ENCODE measurements at places on chromosomes 2 and 18. TPM values are rescaled to one million over a fixed set of nuclear protein-coding genes. Genes with fewer than 3 reads are reported as not detected.

TBR1 gene
- polyA plus RNA-seq, result not detected

WDR7 gene
- polyA plus RNA-seq, result 10.3 TPM

GPD2 gene
- 9.1 TPM for polyA plus RNA-seq

PSD4 gene
- 1.9 TPM for polyA plus RNA-seq

XDH gene
- polyA plus RNA-seq, result 5.5 TPM

ADRA2B gene
- 3.5 TPM for polyA plus RNA-seq

DOCK10 gene
- polyA plus RNA-seq, result 20.1 TPM

PLGLB1 gene
- polyA plus RNA-seq, result 0.88 TPM

ALLC gene
- not detected for polyA plus RNA-seq

GRCh38 chr2:85712849-85713612 is 18.9 kb downstream of the GNLY start:
- DNase-seq, result no peak
- no peak overlapping the region for H3K27ac ChIP-seq
- peaks cover 26% of the 10 kb centered on the region for H3K4me1 ChIP-seq
- H3K27me3 ChIP-seq, result peaks cover 14% of the 10 kb centered on the region
- no peak overlapping the region for H3K4me3 ChIP-seq

DNA sequence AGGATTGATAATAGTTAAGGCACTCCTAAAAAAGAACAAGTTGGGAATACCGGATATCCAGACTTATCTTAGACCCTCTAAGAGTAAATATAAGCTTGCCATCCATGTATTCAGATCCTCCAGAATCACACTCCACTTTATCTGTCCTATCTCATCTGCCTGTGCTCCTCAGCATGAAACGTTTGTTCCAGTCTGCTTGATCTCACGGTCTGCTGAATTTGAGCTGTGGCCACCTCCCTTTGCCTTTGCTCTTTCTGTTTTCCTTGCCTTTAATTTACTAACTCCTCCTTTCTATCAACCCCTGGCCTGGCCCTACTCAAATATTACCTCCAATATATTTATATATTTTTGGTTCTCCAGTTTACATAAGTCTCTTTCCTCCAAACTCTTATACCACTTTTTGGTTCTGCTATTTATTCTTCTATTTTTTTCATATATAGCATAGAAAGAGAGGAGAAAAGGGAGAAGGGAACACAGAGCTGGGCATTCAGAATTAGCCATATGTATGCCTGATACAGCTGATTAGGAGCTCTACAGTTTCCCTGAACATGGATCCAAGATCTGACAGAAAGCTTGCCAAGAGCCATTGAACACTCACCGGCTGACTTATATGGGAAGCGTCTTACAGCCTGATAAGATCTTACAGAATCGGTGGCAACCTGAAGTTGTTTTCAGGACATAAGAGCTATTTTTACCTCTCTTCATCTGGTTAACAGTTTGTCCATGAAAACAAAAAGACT is 21.8 kb upstream of the DNAJC27 start:
- H3K36me3 ChIP-seq, result no peaks in the 10 kb centered on the region
- no peak overlapping the region for H3K4me3 ChIP-seq
- H3K4me1 ChIP-seq, result no peaks in the 10 kb centered on the region

DNA sequence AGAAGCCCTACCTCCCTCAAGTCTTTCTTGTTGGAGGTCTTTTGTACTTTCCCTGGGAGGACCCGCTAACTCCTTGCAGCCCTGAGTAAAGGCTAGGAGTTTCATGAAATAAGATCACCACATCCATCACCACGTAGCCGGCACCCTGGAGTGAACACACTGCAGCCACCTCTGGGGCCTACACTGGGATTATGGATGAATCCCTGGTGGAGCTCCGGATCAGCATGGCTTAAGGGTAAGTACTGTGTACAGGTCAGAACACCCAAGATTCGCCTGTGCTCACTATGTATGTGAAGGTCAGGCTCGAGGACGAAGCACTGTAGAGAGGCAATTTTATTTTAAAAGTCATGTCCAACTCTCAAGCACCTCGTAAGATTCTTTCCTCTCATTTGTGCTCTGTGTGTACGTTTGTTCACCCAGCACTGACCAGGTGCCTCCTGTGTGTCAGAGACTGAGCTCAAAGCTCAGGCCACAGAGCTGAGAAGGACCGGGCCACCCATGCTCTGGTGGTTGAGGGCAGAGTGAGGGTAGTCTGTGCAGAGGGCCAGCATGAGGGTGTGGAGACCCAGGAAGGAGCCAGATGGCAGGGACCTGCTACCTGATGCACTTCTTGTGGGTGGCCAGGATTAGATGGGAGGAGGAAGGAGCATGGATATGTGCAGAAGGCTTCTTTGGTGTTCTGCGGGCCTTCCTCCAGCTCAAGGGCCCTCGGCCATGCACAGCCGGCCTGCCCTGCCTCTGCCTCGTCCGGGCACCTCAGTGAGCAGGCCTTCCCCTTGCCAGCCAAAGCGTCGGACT is 66.7 kb upstream of the TFCP2L1 start:
- DNase-seq, result no peak
- no peaks in the 10 kb centered on the region for H3K27me3 ChIP-seq
- no peaks in the 10 kb centered on the region for H3K4me1 ChIP-seq
- H3K27ac ChIP-seq, result no peak overlapping the region

- H3K4me3 ChIP-seq, result peak overlapping the region; percentile 90
- peak overlapping the region; percentile 94 for H3K27ac ChIP-seq
- H3K36me3 ChIP-seq, result peaks cover 7% of the 10 kb centered on the region
- peak; percentile 96 for DNase-seq
- no peaks in the 10 kb centered on the region for H3K27me3 ChIP-seq
Measured at GRCh38 chr18:67515942-67516538, 480 bp downstream of the DSEL start.

GRCh38 chr2:64787019-64787365 is 133.3 kb upstream of the SERTAD2 start:
- H3K27ac ChIP-seq, result no peak overlapping the region
- H3K4me1 ChIP-seq, result no peaks in the 10 kb centered on the region
- H3K4me3 ChIP-seq, result no peak overlapping the region

GRCh38 chr2:107466241-107466640 is 360.5 kb upstream of the RGPD4 start:
- DNase-seq, result no peak
- H3K36me3 ChIP-seq, result no peaks in the 10 kb centered on the region
- H3K27ac ChIP-seq, result no peak overlapping the region
- no peaks in the 10 kb centered on the region for H3K27me3 ChIP-seq
- H3K4me1 ChIP-seq, result no peaks in the 10 kb centered on the region

- H3K27ac ChIP-seq, result no peak overlapping the region
- no peak overlapping the region for H3K4me3 ChIP-seq
- no peak for DNase-seq
- no peaks in the 10 kb centered on the region for H3K27me3 ChIP-seq
- no peaks in the 10 kb centered on the region for H3K36me3 ChIP-seq
Measured at GRCh38 chr2:179876266-179876665, 14.9 kb upstream of the ZNF385B start.

- H3K36me3 ChIP-seq, result peaks cover 46% of the 10 kb centered on the region
- DNase-seq, result no peak
- peaks cover 3% of the 10 kb centered on the region for H3K4me1 ChIP-seq
- no peak overlapping the region for H3K27ac ChIP-seq
Measured at GRCh38 chr2:86055314-86055713, 50.4 kb downstream of the POLR1A start.

GRCh38 chr2:127014630-127015029 is 92.3 kb downstream of the BIN1 start:
- no peak overlapping the region for H3K4me3 ChIP-seq
- no peaks in the 10 kb centered on the region for H3K36me3 ChIP-seq
- H3K27ac ChIP-seq, result no peak overlapping the region
- peaks cover 3% of the 10 kb centered on the region for H3K27me3 ChIP-seq
- H3K4me1 ChIP-seq, result peaks cover 15% of the 10 kb centered on the region

- no peak overlapping the region for H3K27ac ChIP-seq
- H3K4me1 ChIP-seq, result peaks cover 2% of the 10 kb centered on the region
- DNase-seq, result no peak
- H3K36me3 ChIP-seq, result no peaks in the 10 kb centered on the region
- no peak overlapping the region for H3K4me3 ChIP-seq
Measured at GRCh38 chr2:21944536-21944935, 820.8 kb downstream of the TDRD15 start.

- H3K36me3 ChIP-seq, result no peaks in the 10 kb centered on the region
- H3K27me3 ChIP-seq, result peaks cover 2% of the 10 kb centered on the region
- no peak overlapping the region for H3K4me3 ChIP-seq
- DNase-seq, result no peak
- no peak overlapping the region for H3K27ac ChIP-seq
Measured at GRCh38 chr2:109201465-109202327, 72.7 kb downstream of the SH3RF3 start.

DNA sequence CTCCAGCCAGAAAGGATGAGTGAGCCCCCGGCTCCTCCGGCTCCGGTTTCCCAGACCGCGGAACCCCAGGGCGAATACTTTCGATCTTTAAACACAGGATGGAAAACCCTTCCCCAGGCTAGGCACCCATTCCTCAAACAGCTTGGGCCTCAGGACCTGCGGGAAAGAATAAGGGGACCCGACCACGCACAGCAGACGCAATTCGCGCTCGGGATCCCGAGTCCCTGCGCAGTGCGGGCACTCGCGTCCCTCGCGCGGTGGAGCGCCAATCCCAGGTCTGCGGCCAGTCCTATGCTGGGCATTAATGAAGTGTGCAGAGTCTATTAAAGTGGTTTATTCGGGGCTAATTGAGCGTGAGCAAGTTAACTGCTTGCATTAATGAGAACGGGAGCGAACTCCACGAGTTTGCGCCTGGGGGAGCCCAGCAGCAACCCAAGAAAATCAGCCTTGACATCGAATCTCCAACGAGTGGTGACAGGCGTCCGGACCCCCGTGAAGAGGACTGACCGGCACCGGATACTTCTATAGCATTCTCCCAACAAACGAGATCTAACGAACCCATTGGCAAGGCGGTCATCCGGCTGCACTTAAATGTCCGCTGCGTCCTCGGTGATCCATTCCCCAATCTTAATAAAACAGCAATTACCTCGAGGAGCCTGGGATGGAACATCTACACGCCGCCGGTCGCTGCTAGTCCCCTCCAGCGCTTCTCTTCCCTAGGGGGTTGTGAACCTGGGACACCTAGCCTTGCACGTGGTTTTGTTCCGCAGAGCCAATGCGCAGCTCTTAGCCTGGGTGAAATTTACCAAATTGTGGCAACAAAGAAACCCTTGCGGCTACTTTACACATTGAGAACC is 1.6 kb downstream of the OSR1 start:
- DNase-seq, result no peak
- peak overlapping the region; percentile 80 for H3K27ac ChIP-seq
- H3K4me1 ChIP-seq, result peaks cover 63% of the 10 kb centered on the region
- H3K27me3 ChIP-seq, result peaks cover 97% of the 10 kb centered on the region
- peaks cover 10% of the 10 kb centered on the region for H3K36me3 ChIP-seq

DNA sequence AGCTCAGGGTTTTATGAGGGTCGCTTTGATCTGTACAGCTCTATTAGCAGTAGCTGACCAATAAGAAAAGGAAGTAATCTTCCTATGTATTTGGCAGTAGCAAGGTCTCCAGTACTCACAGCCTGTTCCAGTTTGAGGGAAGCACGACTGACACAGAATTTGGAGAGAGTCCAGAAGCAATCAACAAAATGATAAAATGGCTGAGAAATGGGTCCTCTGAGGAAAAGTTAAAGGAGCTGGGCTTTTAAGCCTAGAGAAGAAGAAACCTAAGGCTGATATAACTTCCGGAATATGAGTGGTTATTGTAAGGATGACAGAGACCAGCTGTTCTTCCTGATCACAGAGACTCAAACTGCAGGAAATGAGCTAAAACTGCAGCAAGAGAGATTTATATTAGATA is 382.8 kb downstream of the GPD2 start:
- H3K4me1 ChIP-seq, result peaks cover 2% of the 10 kb centered on the region
- no peaks in the 10 kb centered on the region for H3K27me3 ChIP-seq
- H3K4me3 ChIP-seq, result no peak overlapping the region
- no peak overlapping the region for H3K27ac ChIP-seq
- no peaks in the 10 kb centered on the region for H3K36me3 ChIP-seq

DNA sequence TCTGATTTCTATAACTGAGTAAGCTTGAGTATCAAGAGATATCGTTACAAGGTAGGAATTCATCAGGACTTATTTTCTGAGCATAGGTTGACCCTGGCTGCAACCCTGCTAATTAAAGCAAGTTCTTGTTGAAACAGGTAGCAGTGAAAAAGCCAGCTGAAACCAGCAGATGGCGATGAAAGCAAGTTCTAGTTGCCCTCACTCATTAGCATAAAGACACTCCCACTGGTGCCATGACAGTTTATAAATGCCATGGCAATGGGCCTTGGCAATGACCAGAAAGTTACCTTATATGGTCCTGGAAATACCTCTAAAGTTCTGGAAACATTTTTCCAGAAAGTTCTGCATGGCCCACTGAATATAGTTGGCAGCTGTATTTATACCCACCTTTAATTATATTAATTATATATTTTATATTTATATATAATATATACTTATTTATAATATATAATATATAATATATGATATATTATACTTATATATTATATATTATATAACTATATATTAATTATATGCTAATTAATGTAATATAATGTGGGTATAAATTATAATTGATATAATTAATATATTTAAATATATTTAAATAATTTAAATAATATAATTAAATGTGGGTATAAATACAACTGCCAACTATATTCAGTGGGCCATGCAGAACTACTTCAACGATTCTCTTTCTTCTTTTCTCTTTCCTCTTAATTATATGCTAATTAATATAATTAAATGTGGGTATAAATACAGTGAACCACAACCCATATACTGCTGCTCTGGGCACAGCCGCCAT is 188.0 kb downstream of the CDH7 start:
- no peak overlapping the region for H3K4me3 ChIP-seq
- no peaks in the 10 kb centered on the region for H3K36me3 ChIP-seq
- no peak overlapping the region for H3K27ac ChIP-seq
- H3K4me1 ChIP-seq, result no peaks in the 10 kb centered on the region
- peak; percentile 1 for DNase-seq

DNA sequence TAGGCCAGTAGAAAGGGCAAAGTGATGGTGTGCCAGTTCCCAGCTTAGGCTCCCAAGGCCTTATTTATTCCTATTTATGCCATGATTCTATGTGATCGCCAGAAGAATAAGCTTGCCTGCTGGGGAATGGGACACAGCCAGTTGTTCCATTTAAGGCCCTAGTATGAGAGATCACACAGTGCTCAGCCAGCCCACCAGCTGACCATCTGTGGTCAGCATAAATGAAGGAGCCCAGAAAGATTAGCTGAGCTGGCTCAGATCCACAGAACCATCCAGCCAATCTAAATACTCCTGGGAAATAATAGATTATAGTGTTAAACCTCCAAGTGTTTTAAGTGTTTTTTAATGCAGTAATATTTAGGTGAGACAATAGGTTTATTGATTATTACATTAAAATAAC is 12.6 kb upstream of the L3MBTL4 start:
- H3K4me3 ChIP-seq, result no peak overlapping the region
- H3K27me3 ChIP-seq, result no peaks in the 10 kb centered on the region
- H3K36me3 ChIP-seq, result no peaks in the 10 kb centered on the region
- peaks cover 18% of the 10 kb centered on the region for H3K4me1 ChIP-seq
- no peak overlapping the region for H3K27ac ChIP-seq

DNA sequence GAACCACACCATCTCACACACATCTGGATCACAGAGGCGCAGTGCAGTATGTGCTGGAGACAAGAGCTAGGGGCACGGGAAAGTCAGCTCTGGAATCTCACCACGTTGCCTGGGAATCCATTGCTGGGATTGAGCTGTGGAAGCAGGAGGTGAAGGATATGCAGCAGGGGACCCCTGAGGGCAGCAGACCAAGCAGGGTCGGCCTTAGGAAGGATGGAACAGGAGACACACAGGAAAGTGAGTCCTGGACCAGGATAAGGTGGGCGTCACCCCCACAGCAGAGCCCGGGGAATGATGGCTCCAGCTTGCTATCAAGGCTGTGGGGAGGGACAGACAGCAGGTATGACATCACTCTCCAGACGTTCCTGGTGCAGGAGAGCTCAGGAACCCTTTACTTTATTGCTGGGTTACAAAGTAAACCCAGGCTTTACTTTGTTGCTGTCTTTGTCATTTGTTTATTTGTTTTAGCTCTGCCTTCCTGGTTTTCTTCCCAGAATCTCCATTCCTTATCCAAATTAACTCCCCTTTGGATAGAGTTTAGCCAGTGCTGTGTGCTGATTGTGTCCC is 329.8 kb upstream of the MYT1L start:
- no peak for DNase-seq
- H3K27me3 ChIP-seq, result peaks cover 6% of the 10 kb centered on the region
- no peak overlapping the region for H3K4me3 ChIP-seq
- H3K4me1 ChIP-seq, result peaks cover 25% of the 10 kb centered on the region
